ENCODE measurements at places on chromosomes 6 and 20.

DNA sequence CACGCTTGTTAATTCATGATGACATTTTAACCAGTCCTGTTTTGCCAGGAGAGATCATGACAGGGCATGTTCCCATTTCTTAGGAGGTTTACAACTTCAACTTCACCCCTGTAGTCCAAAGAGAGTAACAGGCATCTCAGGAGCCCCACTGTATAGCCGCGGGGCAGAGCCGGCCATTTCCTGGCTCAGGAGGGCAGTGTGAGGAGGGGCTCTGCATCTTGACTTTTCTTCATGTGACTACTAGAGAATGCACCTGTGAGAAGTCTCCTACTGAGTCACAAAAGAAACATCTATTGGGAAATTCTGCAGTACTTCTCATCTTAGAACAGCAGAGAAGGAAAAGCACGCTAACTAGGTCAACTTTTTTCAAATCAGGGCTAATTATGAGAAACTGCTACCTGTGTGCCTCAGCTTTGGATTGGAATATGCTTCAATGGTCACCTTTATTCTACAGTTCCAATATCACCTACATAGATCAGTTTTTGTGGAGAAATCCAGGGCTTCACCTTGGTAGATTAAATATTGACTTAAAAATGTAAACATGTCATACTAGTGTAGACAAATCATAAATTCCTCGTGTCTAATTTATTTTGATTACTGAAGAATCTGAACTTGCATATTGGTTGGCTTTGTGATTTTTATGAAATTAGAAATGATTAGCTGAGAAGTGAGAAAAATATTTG, 28.6 kb upstream of the SIM1 start:
- no peak for DNase-seq

DNA sequence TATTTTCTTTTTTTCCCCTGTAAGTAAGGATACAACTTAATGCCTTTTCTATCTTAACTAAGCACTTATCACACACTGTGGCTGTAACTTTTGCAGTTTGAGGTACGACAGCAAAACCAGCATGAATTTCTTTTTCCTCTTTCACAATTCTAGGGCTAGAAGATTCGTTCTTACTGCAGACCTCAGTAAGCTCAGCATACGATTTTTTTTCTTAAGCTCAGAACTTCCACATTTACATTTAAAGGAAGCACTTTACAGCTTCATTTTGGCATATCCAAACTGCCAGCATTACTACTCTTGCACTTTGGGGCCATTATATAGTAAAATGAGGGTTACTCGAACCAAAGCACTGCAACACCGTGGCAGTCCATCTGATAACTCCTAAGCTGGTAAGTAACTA, 889 bp upstream of the CHMP4B start:
- no peak for DNase-seq

DNA sequence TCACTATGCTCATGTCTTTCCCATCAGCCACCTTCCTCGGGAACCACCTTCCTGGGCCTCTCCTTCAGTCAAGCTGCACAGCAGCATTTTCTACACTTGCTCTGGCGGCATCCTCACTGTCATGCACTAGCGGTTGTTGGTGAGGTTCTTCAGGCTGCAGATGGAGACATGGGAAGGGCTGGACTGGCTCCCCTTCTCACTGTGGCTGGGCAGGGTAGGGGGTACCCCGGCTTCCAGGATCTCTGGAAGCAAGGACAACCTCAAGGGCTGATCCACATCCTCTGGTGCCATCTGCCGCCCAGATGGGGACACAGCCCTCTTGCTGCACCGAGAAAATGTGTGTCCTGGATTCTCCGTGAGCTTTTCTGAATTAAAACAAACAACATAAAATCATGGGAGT, 180.1 kb upstream of the RNF24 start:
- DNase-seq = no peak

GRCh38 chr6:116836606-116837342, 7.9 kb upstream of the GPRC6A start:
- no peak for DNase-seq

GRCh38 chr6:11917951-11918738, 94.0 kb upstream of the HIVEP1 start:
- DNase-seq = no peak

- peak; percentile 40 for DNase-seq
These were observed at the start of gene RBM24 for GRCh38 chr6:17281100-17281496. TSS of gene RBM24 (plus strand) at chr6:17281361. CDS start at chr6:17281582, 221 bp downstream.

- no peak for DNase-seq
These were observed 21.9 kb downstream of the DTD1 start for GRCh38 chr20:18609741-18610140.

- peak; percentile 94 for DNase-seq
These were observed 490.9 kb upstream of the JARID2 start for GRCh38 chr6:14754751-14755513.

GRCh38 chr6:127342296-127342945, 988 bp downstream of the ECHDC1 start:
- DNase-seq = no peak
